Breast epithelium (tissue), 4 donors: ENCODE measurements at places on chromosomes 13 and 19. TPM values are rescaled to one million over a fixed set of nuclear protein-coding genes. Genes with fewer than 3 reads are reported as not detected.

- no peaks in the 10 kb centered on the region for H3K27me3 ChIP-seq
- H3K4me1 ChIP-seq = peaks cover 6% of the 10 kb centered on the region
- no peak overlapping the region for H3K27ac ChIP-seq
Measured at GRCh38 chr19:609004-609346, 19.3 kb downstream of the HCN2 start.

DNA sequence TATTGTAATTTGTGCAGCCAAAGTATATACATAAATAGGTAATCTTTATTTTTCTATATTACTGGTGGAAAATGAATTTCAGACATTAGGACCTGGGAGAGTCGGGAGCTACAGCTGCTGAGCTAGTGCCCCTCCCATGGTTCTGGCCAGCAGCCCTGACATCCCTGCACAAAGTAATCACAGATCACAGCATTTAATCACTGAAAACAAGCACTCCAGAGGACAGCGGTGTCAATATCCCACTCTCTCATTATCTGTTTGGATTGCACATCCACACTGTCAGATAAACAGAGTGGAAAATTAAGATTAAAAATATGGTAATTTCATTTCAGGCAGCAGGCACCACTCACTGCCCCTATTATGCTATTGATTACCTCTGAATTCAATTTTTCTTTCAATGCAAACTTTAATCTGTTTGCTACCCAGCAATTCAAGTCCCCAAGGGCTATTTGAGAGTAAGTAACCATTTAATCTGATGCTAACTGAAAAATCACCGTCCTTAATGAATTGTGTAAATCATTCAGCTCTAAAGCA is 254.1 kb upstream of the SOX21 start:
- peaks cover 48% of the 10 kb centered on the region for H3K27me3 ChIP-seq
- H3K4me1 ChIP-seq = no peaks in the 10 kb centered on the region
- no peaks in the 10 kb centered on the region for H3K36me3 ChIP-seq
- no peak overlapping the region for H3K27ac ChIP-seq
- DNase-seq = no peak
- H3K4me3 ChIP-seq = no peak overlapping the region

CEACAM4 gene
- not detected for total RNA-seq

LGALS7B gene
- 23.6 TPM for total RNA-seq

NLRP13 gene
- 0.73 TPM for total RNA-seq

DNA sequence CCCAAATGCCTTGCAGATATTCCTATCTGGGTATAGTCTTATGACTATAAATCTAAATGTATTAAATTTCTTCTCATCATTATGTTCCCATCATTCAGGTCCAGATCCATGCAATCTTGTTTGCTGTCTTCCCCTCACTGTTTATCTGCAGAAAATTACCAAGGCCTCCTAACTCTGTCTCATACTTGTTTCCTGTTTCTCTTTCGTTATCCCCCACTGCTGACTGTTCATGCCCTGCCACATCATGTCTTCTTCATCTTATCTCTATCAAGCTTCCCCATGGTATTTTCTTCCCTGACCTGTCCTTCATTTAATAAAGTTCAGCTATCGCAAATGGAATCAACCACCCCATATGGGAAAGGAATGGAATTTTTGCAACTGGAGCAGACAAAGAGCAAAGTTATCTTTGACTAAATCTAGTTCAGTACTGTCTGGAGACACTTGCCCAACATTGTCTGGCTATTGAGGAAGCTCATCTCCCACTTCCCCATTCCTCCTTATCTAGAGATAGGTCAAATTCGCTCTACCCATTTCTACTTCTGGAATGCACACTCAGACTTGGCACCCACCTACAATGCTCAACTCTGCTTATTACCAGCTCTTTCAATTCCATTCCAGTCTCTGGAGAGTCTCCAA is 1358.1 kb downstream of the EFNB2 start:
- no peak for DNase-seq
- H3K4me3 ChIP-seq = no peak overlapping the region
- no peaks in the 10 kb centered on the region for H3K36me3 ChIP-seq
- no peaks in the 10 kb centered on the region for H3K4me1 ChIP-seq
- no peak overlapping the region for H3K27ac ChIP-seq

- no peaks in the 10 kb centered on the region for H3K27me3 ChIP-seq
- DNase-seq = no peak
- no peaks in the 10 kb centered on the region for H3K36me3 ChIP-seq
- H3K4me1 ChIP-seq = no peaks in the 10 kb centered on the region
- H3K4me3 ChIP-seq = no peak overlapping the region
Measured at GRCh38 chr13:103431856-103432255, 365.6 kb upstream of the SLC10A2 start.

PTH2 gene
- total RNA-seq = not detected

- H3K4me1 ChIP-seq = no peaks in the 10 kb centered on the region
- H3K4me3 ChIP-seq = no peak overlapping the region
- no peaks in the 10 kb centered on the region for H3K36me3 ChIP-seq
- no peak overlapping the region for H3K27ac ChIP-seq
Measured at GRCh38 chr13:113631341-113632095, 26.5 kb downstream of the ATP4B start.

DNA sequence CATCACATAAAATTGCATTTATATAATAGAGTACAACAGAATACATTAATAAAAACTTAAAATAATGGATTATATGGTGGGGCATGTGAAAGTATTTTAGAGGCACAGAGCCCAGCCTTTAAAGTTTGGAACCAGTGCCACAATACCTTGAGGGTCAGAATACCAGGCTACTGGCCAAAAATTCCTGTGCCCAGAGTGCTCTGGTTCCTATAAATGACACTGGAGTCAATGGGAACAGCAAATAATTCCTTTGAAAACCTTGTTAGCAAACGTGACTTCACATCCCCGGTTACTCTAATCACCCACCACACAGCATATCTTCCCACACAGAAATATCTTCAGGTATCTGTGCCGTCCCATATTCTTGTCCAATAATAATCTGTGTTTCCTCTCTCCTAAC is 1242.6 kb downstream of the DIAPH3 start:
- H3K4me3 ChIP-seq = no peak overlapping the region
- H3K36me3 ChIP-seq = no peaks in the 10 kb centered on the region
- no peaks in the 10 kb centered on the region for H3K27me3 ChIP-seq
- H3K27ac ChIP-seq = no peak overlapping the region

RETN gene
- not detected for total RNA-seq

- no peaks in the 10 kb centered on the region for H3K36me3 ChIP-seq
- H3K27ac ChIP-seq = no peak within 1 kb of the TSS
- no peak for DNase-seq
Measured at GRCh38 chr19:3880471-3881271, at the start of gene ATCAY. TSS of gene ATCAY (plus strand) at chr19:3880685. CDS start at chr19:3885768, 5,083 bp downstream.

DNA sequence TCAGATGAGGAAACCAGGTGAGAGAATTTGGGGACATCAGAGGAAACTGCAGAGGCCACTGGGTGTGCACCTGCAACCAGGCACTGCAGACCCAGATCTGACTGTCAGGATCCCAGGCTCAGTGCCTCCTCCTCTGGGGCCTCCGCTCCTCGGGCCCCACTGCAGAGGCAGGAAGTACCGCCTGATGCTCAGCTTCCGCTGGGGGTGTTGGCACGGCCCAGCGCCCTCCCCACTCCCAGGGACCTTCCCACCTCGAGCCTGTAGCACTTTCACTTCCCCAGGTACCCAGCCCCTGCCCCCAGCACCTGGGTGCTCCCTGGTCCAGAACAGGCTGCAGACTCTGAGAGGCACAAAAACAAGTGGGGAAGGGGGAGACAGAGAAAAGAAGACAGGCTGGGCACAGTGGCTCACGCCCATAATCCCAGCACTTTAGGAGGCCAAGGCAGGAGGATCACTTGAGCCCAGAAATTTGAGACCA is 1.4 kb upstream of the CD37 start:
- no peaks in the 10 kb centered on the region for H3K27me3 ChIP-seq
- H3K4me1 ChIP-seq = no peaks in the 10 kb centered on the region
- H3K27ac ChIP-seq = no peak overlapping the region
- H3K4me3 ChIP-seq = no peak overlapping the region
- peak; percentile 15 for DNase-seq

DNA sequence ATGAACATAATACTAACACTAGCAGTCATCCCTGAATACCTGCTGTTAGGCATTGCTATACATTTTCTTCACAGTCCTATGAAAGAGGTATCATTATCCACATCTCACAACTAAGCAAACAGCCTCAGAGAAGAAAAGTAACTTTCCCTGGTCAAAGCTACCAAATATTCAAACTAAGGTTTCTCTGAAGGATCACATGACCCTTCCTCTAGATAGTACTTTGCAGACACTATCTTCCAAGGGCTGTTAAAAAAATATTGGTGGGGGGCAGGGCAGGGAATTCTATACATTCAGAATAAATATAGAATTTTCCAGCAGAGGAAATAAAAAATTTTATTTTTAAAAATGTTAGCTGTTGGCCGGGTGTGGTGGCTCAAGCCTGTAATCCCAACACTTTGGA is 3.1 kb downstream of the SLC25A30 start:
- H3K4me1 ChIP-seq = peaks cover 6% of the 10 kb centered on the region
- peak overlapping the region; percentile 91 for H3K27ac ChIP-seq
- no peaks in the 10 kb centered on the region for H3K36me3 ChIP-seq
- H3K27me3 ChIP-seq = no peaks in the 10 kb centered on the region

CRB3 gene
- total RNA-seq = 0.48 TPM

TICAM1 gene
- total RNA-seq = 4.7 TPM

DNA sequence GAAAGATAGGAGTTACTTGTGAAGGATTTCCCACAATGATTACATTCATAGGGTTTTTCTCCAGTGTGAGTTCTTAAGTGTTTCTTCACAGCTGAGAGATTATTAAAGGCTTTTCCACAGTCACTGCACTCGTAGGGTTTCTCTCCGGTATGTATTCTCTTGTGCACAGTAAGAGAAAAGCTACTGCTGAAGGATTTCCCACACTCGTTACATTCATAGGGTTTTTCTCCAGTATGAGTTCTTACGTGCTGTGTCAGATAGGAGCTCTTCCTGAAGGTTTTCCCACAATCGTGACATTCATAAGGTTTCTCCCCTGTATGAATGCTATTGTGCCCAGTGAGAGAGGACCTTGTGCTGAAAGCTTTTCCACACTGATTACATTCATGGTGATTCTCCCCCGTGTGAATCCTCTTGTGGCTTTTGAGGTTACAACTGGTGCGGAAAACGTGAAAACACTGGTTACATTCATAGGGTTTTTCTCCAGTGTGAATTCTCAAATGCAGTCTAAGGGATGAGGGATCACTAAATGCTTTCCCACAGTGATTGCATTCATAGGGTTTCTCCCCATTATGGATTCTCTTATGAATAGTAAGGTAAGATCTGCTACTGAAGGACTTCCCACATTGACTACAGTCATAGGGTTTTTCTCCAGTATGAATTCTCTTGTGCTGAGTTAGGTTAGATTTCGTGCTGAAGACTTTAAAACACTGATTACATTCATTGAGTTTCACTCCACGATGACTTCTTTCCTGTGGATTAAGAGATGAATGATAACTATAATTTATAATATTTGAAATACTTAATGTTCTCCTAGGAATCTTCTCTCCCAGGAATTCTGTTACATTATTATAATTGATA is 20.6 kb downstream of the ZNF558 start:
- no peak overlapping the region for H3K27ac ChIP-seq
- peak overlapping the region; percentile 23 for H3K4me3 ChIP-seq
- no peaks in the 10 kb centered on the region for H3K4me1 ChIP-seq
- H3K27me3 ChIP-seq = no peaks in the 10 kb centered on the region

DNA sequence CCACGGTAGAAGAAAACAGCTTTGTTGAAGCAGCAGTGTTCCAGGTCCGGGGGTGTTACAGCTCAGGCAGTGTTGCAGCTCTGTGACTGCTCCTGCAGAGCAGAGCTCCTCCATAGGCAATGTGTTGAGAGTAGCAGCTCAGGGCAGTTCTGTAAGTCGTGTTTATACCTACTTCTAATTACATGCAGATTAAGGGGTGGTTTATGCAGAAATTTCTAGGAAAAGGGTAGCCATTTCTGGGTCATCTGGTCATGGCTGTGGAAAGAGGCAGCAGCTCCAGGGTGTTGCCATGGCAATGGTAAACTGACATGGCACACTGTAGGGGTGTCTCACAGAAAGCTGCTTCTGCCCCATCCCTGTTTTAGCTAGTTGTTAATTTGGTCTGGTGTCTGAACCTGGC is 316.4 kb downstream of the GPC5 start:
- DNase-seq = no peak
- H3K36me3 ChIP-seq = no peaks in the 10 kb centered on the region
- H3K27me3 ChIP-seq = no peaks in the 10 kb centered on the region
- H3K27ac ChIP-seq = no peak overlapping the region

GRCh38 chr13:106686163-106686562 is 118.2 kb upstream of the ARGLU1 start:
- H3K4me3 ChIP-seq = no peak overlapping the region
- H3K27me3 ChIP-seq = no peaks in the 10 kb centered on the region
- H3K4me1 ChIP-seq = no peaks in the 10 kb centered on the region
- no peaks in the 10 kb centered on the region for H3K36me3 ChIP-seq

DNA sequence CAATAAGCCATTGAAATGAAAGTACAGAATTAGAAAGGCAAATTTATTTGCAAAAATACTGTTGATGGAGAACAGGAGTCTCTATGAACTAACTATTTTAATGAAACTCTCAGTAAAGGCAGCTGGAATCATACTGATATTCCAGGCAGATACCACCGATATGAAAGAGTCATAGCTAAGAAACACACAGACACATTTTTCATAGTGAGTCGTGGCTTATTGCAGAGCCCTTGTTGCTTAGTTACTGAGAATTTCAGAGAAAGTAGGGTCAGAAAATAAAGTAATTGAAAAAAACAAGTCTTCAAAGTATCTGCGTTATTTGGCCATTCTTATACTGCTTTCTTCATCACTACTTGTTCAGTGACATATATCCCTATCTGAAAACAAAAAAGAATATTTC is 1890.9 kb downstream of the PCDH9 start:
- no peak overlapping the region for H3K27ac ChIP-seq
- DNase-seq = no peak
- H3K36me3 ChIP-seq = no peaks in the 10 kb centered on the region

- no peaks in the 10 kb centered on the region for H3K4me1 ChIP-seq
- no peak for DNase-seq
- no peak overlapping the region for H3K4me3 ChIP-seq
- H3K27ac ChIP-seq = no peak overlapping the region
- no peaks in the 10 kb centered on the region for H3K36me3 ChIP-seq
Measured at GRCh38 chr13:94344126-94344818, 135.2 kb downstream of the DCT start.

LYPD3 gene
- total RNA-seq = 5.2 TPM

GRCh38 chr19:5397804-5398692 is 57.2 kb upstream of the ZNRF4 start:
- no peak overlapping the region for H3K4me3 ChIP-seq
- no peaks in the 10 kb centered on the region for H3K36me3 ChIP-seq
- peaks cover 57% of the 10 kb centered on the region for H3K27me3 ChIP-seq
- no peaks in the 10 kb centered on the region for H3K4me1 ChIP-seq
- H3K27ac ChIP-seq = no peak overlapping the region
